ENCODE measurements at places on chromosomes 1 and 21.

DNA sequence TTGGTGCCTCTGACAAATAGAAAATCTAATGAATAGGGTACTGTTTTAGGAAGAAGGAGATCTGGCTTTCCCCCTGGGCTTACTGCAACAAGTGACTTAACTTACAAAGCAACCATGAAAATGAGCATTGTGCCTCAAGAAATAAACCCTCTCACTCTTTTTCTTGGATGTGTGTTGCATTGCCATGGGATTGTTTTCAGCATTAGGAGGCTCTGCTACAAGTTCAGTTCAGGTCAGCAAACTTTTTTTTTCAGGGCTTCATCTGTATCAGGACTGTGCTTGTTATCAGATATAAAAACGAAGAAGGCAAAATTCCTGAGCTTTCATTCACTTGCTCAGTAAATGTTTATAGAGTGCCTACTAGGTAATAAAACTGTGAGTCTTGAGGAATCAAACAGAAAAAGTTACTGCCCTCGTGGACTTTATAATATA is 37.8 kb upstream of the DOCK7 start:
- no peak for DNase-seq

GRCh38 chr1:119321666-119322419 is 46.7 kb upstream of the HAO2 start:
- DNase-seq: no peak

DNA sequence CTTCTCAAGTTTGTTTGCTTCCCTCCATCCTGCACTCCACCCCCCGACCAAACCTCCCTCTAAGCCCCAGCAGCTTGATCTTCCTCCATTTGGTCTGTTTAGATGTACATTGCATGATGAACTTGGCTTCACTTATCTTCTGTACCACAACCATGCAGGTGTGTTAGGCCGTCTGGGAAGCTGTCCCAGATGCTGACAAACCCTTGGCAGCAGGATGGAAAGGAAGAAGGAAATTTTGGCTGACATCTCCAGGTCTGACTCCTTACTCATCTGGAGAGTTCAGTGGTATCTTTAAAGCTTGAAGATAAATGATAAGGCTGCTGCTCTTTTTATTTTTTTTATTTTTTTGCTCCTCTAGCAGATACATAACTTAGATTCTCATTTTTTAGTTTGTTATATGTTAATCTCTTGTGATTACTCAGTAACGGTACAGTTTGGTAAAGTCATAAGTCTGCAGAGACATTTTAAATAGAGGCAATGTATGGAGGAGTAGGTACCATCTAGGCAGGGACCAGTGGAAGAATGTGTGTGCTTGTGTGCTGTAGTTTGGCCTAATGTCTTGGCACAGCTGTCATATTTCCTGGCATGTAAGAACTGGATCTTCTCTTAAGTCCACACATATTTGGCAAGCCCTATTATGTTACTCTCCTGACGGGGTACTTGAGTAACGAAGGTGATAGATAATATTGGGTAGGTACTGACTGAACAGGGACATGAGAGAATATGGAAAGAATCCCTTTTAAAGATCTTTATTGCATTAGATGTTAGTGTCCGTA is 79.7 kb downstream of the CACHD1 start:
- no peak for DNase-seq

- DNase-seq: no peak
Observed at GRCh38 chr1:233945573-233945972, 41.1 kb downstream of the SLC35F3 start.

- DNase-seq: no peak
Observed at GRCh38 chr1:164560121-164560541, 1.1 kb downstream of the PBX1 start.

DNA sequence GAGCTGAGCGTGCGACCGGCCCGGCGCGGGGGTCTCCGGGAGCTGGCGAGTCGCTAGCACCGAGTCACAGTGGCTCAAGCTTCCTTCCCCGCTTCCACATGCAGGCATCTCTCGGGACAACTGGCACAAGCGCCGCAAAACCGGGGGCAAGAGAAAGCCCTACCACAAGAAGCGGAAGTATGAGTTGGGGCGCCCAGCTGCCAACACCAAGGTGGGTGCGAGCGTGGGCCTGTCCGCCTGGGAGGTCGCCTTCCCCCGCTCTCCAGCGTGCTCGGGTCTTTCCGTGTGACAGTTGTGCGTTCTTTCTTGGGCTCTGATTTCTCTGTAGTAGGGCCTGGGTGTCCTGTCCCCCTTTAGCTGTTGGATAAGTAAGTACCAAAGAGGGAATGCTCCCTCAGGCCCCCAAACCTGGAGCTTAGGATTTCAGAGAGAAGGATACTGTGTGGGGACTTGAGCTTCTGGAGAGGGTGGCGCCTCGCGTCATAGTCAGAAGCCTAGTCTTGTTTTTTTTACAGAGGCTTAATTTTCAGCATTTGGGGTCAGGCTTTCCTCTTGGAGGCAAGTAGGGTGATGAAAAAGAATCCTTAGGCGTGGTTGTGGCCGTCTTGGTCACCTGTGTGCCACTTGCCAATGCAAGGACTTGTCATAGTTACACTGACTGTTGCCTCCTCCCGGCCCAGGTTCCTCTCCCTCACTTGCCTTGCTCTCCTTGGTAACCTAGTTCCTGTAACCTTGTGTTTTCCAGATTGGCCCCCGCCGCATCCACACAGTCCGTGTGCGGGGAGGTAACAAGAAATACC is 790 bp downstream of the RPS8 start:
- no peak for DNase-seq

- DNase-seq: no peak
Observed at GRCh38 chr1:1183833-1184775, 10.4 kb downstream of the TTLL10 start.

DNA sequence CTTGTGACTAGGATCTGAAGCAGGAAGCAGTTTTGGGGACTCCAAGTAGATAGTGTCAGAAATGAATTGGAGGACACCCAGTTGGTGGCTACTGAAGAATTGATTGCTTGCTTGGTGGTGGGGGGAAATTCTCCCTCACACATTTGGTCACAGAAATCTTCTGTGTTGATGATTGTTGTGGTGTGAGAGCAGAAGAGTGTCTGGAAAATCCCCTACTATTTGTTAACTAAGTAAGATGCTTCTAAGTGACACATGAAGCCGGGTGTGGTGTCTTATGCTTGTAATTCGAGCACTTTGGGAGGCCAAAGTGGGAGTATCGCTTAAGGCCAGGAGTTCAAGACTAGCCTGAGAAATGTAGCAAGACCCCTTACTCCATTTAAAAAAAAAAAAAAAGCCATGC is 22.5 kb upstream of the IPP start:
- DNase-seq: no peak

- no peak for DNase-seq
Observed at GRCh38 chr1:7404046-7404742, 366.9 kb upstream of the VAMP3 start.

DNA sequence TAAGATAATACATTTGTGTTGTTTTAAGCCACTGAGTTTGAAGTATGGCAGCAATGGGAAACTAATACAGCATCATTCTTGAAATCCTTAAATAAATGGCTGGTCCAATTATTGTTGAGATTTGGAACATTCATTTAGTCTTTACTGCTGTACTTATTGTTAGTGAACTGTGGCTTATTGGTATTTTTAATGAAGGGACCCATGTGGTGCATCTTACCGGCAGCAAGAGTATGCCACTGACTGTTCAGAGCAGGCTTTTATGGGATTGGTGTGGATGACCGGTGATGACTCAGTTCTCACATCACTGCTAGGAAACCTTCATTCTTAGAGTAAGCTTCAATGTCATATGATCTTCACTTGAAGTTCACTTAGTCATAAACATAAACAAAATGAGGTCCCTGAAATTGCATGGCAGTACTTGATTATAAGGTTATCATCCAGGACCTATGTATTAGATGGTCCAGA is 31.5 kb downstream of the PRKAA2 start:
- no peak for DNase-seq
